ENCODE measurements at places on chromosomes 12 and 14. TPM values are rescaled to one million over a fixed set of nuclear protein-coding genes. Genes with fewer than 3 reads are reported as not detected.
A peak's percentile ranks its signal among the peaks of the same experiment; 100 is the strongest.

- H3K4me3 ChIP-seq = no peak overlapping the region
- H3K36me3 ChIP-seq = no peaks in the 10 kb centered on the region
- DNase-seq = no peak
- peak overlapping the region; percentile 56 for H3K27ac ChIP-seq
- peaks cover 30% of the 10 kb centered on the region for H3K4me1 ChIP-seq
Measured at GRCh38 chr12:39912211-39912980, 193.5 kb downstream of the SLC2A13 start.

DNA sequence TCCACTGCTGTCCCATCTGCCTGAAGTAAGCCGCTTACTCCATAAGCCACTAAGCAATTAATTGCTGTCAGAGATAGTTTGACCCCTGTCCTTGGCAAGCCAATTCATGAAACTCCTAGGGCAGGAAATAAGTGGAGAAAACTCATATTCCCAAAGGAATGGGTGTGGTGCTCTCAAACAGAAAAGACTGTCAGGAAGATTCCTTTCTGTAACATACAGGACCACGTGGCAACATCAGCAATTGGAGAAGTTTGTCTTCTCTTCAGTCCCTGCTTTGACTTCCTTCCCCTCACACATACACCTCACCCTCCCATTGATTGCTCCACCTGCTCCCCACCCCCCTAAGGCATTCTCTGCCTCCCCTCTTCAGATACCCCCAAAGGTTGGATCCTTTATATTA is 36.2 kb upstream of the MDM1 start:
- peaks cover 27% of the 10 kb centered on the region for H3K4me1 ChIP-seq
- DNase-seq = no peak
- no peaks in the 10 kb centered on the region for H3K36me3 ChIP-seq
- H3K27me3 ChIP-seq = no peaks in the 10 kb centered on the region
- no peak overlapping the region for H3K27ac ChIP-seq
- no peak overlapping the region for H3K4me3 ChIP-seq

Gene PNN
- total RNA-seq = 26.2 TPM

- H3K36me3 ChIP-seq = no peaks in the 10 kb centered on the region
- H3K4me3 ChIP-seq = no peak overlapping the region
- peaks cover 45% of the 10 kb centered on the region for H3K4me1 ChIP-seq
- DNase-seq = no peak
- peaks cover 6% of the 10 kb centered on the region for H3K27me3 ChIP-seq
Measured at GRCh38 chr14:91392623-91393303, 24.9 kb downstream of the CCDC88C start.

Measured in suprapubic skin (tissue), 4 donors.